SJSA1 (cell line): ENCODE measurements at places on chromosomes 2 and 18. TPM values are rescaled to one million over a fixed set of nuclear protein-coding genes. Genes with fewer than 3 reads are reported as not detected.
A peak's percentile ranks its signal among the peaks of the same experiment; 100 is the strongest.

- DNase-seq, result no peak
- H3K27ac ChIP-seq, result no peak overlapping the region
- H3K27me3 ChIP-seq, result no peaks in the 10 kb centered on the region
- H3K4me3 ChIP-seq, result no peak overlapping the region
Measured at GRCh38 chr2:29004755-29005154, 23.7 kb downstream of the TOGARAM2 start.

Gene HOXD10
- not detected in 2 replicates for total RNA-seq

DNA sequence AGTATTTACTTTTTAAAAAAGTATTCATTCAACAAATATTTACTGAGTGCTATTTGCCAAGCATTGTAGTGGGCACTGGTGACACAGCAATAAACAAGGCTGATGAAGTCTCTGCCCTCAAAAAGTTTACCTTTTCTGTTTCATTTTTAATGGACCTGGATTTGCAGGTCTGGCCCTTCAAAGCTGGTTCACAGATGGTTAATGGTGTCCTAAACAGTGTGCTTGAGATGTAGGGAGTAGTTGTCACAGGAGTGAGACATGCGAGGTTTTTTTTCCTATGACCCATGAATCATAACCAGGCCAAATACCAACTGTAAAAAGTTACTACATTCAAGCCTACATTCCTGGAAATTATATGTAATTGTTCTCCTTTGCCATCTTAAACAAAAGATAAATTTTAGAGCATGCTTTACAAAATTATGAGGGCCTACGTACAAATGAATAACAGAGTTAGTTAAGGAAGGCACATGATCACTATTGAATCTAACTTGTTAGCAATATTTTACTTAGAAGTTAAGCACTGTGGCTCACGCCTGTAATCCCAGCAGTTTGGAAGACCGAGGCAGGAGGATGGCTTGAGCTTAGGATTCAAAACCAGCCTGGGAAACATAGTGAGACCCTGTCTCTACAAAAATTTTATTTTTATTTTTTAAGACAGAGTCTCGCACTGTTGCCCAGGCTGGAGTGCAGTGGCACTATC lies 223.9 kb downstream of the MBD5 start:
- H3K4me3 ChIP-seq, result no peak overlapping the region
- H3K27me3 ChIP-seq, result no peaks in the 10 kb centered on the region
- DNase-seq, result no peak
- H3K36me3 ChIP-seq, result no peaks in the 10 kb centered on the region
- H3K27ac ChIP-seq, result peak overlapping the region; percentile 55
- H3K4me1 ChIP-seq, result peaks cover 8% of the 10 kb centered on the region

DNA sequence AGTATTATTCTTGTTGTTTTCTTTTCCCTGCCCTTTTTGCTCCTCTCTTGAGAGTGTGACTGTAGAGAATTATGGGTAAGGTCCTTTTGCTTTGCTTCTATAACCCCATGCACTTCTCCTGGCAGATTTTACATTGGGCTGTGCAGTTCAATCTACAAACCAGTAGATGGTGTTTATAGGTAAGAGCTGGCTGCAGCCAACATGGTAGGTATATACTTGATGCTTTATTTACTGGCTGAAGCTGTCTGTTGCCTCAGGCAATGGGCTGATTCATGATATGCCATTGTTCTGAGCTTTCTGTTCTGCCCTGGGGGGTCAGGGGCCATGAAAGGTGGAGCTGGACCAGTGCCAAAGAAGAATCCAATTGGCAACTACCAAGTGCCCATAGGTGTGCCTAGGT lies 48.3 kb upstream of the MYL1 start:
- no peak overlapping the region for H3K27ac ChIP-seq
- no peak for DNase-seq
- H3K27me3 ChIP-seq, result no peaks in the 10 kb centered on the region
- peaks cover 16% of the 10 kb centered on the region for H3K4me1 ChIP-seq
- H3K4me3 ChIP-seq, result no peak overlapping the region

DNA sequence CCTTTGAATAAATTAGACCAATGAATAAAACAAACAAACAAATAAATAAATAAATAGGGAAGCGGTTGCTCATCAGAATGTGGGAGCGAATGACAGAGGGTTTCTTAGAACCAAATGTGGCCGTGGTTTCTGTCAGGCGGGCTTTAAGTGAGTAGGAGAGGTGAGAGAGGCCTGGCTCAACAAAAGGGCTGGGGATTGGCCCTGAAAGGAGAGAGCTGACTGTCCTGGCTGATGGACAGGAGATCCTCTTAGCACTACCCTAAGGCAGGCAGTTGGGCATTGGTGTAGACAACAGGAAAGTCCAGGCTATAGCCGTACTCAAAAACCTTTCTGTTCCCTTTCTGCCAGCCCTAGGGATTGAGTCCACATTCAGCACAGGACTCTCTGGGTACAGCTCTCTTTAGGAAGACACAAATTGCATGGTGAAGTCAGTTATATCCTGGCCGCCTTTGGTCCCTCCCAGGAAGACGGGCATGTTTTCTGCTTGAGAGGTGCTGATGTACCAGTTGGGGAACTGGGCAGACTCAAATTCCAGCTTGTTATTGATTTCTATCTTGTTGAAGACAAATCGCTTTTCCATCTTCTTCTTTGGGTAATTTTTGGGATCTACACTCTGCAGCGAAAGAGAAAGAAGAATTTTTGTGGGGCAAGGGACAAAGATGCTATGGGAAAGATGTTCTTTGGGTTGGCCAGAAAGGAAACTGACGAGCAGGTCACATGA lies 6.5 kb downstream of the IL1B start:
- H3K27me3 ChIP-seq, result no peaks in the 10 kb centered on the region; the same call in 1 of the 2 replicates
- 0 out of 2 replicates have a peak, but pooled peaks cover 3% of the 10 kb centered on the region for H3K36me3 ChIP-seq
- no peak overlapping the region for H3K27ac ChIP-seq
- DNase-seq, result no peak

- no peak overlapping the region for H3K4me3 ChIP-seq
- DNase-seq, result peak; percentile 5
- no peak overlapping the region for H3K27ac ChIP-seq
- H3K36me3 ChIP-seq, result no peaks in the 10 kb centered on the region
- no peaks in the 10 kb centered on the region for H3K27me3 ChIP-seq
- H3K4me1 ChIP-seq, result peaks cover 5% of the 10 kb centered on the region; the same call in 1 of the 2 replicates
Measured at GRCh38 chr2:190121971-190122370, 59.4 kb upstream of the MSTN start.

- H3K36me3 ChIP-seq, result peaks cover 3% of the 10 kb centered on the region; the same call in 1 of the 2 replicates
- DNase-seq, result peak; percentile 82
- H3K4me3 ChIP-seq, result no peak overlapping the region
- H3K4me1 ChIP-seq, result peaks cover 6% of the 10 kb centered on the region
Measured at GRCh38 chr2:36889795-36890194, 76.5 kb downstream of the STRN start.

DNA sequence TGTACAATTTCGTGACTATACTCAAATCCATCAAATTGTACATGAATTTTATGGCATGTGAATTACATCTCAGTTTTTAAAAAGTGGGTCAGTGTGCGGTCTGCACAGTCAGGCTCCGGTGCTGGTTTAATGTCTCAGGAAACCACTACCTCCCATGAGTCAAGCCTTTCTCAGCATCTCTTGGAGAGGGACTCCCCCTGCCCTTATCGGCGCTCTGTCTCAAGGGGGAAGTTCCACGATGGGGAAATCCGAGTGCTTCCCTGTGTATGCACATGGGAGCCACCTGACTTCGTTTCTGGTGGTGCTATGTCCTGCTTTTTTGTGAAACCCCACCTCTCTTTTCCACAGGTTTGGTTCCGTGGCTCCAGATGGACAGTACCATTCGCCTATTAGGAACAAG lies 72.5 kb downstream of the ACOXL start:
- DNase-seq, result no peak
- no peaks in the 10 kb centered on the region for H3K36me3 ChIP-seq
- no peaks in the 10 kb centered on the region for H3K4me1 ChIP-seq
- H3K4me3 ChIP-seq, result no peak overlapping the region
- no peak overlapping the region for H3K27ac ChIP-seq

Gene NYAP2
- not detected in 2 replicates for total RNA-seq

GRCh38 chr2:157061799-157062198 lies 195.7 kb upstream of the GALNT5 start:
- H3K4me1 ChIP-seq, result peaks cover 5% of the 10 kb centered on the region
- no peak overlapping the region for H3K27ac ChIP-seq
- H3K4me3 ChIP-seq, result no peak overlapping the region

DNA sequence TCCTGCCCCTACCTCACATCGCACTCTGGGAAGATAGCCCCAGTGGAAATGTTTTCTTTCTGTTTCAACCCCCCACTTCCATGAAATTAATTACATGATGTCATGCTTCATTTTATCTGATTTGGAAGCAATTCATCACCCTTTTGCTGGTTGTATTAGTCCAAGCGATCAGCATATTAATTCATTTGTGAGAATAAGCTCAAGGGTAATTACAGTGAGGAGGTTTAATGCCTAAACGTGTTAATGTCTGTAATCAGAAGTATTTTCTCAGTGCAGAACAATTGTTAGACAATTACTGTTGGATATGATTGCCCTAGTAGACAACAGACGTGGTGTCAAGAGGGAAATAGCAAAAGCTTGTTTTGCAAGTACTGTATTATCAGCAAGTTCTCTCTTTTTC lies 746.3 kb downstream of the CPS1 start:
- no peaks in the 10 kb centered on the region for H3K36me3 ChIP-seq
- no peak for DNase-seq
- H3K27ac ChIP-seq, result no peak overlapping the region
- no peak overlapping the region for H3K4me3 ChIP-seq

Gene SP5
- total RNA-seq, result 4.3 and 5.2 TPM in 2 replicates

DNA sequence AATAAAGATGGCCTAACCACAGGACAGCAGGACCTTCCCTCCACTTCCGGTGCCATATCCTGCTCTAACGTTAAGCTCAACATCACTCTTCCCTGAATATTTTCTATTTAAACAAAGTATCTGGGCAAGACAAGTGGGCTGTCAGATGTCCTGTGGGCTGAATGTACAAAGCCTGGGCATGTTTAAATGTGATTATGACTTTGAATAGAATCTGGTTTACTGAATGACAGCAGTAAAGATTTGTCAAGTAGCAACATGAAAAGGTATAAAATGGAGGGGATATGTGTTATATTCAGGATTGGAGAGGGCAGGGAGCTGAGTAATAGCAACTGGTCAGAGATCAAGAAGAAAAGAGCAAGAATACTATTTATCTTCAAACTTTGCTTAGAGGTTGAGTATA lies 540.9 kb downstream of the NRXN1 start:
- H3K36me3 ChIP-seq, result no peaks in the 10 kb centered on the region
- H3K27me3 ChIP-seq, result no peaks in the 10 kb centered on the region
- H3K4me3 ChIP-seq, result no peak overlapping the region
- no peak overlapping the region for H3K27ac ChIP-seq

Gene MAB21L4
- total RNA-seq, result 0.42 and 0.91 TPM in 2 replicates

DNA sequence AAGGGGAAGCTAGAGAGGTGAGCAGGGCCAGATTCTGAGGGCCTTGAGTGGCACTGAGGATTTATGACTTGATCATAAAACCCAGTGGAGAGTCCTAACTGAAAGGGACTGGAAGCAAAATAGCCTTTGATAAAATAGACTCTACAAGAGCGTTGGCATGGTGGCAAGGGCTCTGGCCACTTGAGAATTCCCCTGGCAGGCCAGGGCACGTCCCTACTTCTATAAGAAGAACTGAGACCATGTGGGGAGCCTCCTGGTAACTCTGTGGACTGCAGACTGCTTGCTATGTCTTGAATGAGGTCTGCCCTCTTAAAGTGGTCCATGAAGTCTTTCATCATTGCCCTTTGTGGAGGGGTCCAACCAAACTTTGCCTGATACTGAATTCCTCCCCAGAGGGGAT lies 324.8 kb downstream of the ALK start:
- H3K27me3 ChIP-seq, result no peaks in the 10 kb centered on the region
- H3K4me1 ChIP-seq, result peaks cover 19% of the 10 kb centered on the region
- no peaks in the 10 kb centered on the region for H3K36me3 ChIP-seq
- DNase-seq, result no peak
- no peak overlapping the region for H3K27ac ChIP-seq

Gene COL4A3
- not detected in 2 replicates for total RNA-seq

GRCh38 chr18:10190564-10190963 lies 263.9 kb upstream of the APCDD1 start:
- no peak for DNase-seq
- H3K27me3 ChIP-seq, result no peaks in the 10 kb centered on the region
- no peak overlapping the region for H3K4me3 ChIP-seq
- no peak overlapping the region for H3K27ac ChIP-seq

- no peak for DNase-seq
- H3K4me3 ChIP-seq, result no peak overlapping the region
- H3K27ac ChIP-seq, result no peak overlapping the region
- peaks cover 15% of the 10 kb centered on the region for H3K4me1 ChIP-seq
- no peaks in the 10 kb centered on the region for H3K27me3 ChIP-seq
- H3K36me3 ChIP-seq, result peaks cover 41% of the 10 kb centered on the region
Measured at GRCh38 chr2:74461187-74462053, 3.2 kb downstream of the WBP1 start.

Gene ABCB11
- not detected in 2 replicates for total RNA-seq

DNA sequence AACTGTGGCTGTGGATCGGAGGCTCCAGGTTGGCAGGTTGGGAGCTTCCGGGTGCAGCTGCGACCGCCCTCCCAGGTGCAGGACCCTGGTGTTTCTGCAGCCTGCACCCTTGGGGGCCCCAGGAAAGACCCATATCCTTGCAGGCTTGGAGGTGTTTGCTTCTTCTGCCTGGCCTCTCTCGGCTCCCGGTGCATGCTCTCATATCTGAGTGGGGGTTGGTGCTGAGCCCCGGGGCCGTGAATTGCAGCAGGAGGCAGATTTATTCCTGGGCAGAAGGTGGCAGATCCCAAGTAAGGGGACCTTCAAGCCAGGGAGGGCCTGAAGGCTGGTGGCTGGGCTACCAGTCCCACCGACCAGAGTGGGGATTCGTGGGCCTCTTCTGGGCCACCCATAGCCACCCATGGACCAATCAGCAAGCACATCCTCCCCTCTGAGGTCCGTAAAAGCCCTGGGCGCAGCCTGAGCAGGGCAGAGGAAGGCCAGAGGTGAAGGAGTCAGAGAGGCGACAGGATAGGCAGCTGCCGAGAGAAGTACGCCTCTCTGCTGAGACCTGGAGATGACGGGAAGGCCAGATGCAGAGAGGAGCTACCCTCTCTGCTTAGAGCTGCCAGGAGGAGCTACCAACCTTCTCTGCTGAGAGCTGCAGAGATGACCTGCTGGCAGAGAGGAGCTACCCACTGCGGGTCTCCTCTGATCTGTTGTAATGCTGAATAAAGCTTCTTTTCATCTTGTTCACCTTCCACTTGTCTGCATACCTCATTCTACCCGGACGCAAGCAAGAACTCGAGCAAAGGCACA lies 1279.0 kb upstream of the LRRTM1 start:
- no peaks in the 10 kb centered on the region for H3K36me3 ChIP-seq
- H3K4me3 ChIP-seq, result no peak overlapping the region
- no peaks in the 10 kb centered on the region for H3K27me3 ChIP-seq

DNA sequence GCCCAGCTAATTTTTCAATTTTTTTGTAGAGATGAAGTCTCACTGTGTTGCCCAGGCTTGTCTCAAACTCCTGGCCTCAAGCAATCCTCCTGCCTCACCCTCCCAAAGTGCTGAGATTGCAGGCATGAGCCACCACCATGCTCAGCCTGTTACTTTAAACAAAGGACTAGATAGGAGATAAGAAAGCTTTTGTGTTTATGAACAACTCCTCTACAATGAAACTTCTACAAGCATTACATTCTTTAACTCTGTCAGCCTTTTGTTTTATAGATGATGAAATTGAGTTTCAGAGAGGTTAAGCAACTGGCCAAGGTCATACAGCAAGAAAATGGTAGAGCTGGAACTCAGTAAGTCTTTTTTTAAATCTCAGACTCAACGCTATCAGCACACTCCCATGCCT lies 22.7 kb downstream of the ALPK2 start:
- DNase-seq, result no peak
- no peak overlapping the region for H3K4me3 ChIP-seq
- no peaks in the 10 kb centered on the region for H3K36me3 ChIP-seq
- no peak overlapping the region for H3K27ac ChIP-seq

GRCh38 chr2:79910643-79911042 lies 393.9 kb downstream of the LRRTM1 start:
- DNase-seq, result no peak
- no peaks in the 10 kb centered on the region for H3K36me3 ChIP-seq
- H3K4me1 ChIP-seq, result no peaks in the 10 kb centered on the region
- 0 out of 2 replicates have a peak, but pooled peaks cover 5% of the 10 kb centered on the region for H3K27me3 ChIP-seq
- no peak overlapping the region for H3K4me3 ChIP-seq
- no peak overlapping the region for H3K27ac ChIP-seq

Gene MC4R
- total RNA-seq, result not detected in 2 replicates
